ENCODE measurements at places on chromosomes 12 and 14.

GRCh38 chr12:116933091-116933490 is 22.3 kb downstream of the FBXW8 start:
- no peak for DNase-seq

DNA sequence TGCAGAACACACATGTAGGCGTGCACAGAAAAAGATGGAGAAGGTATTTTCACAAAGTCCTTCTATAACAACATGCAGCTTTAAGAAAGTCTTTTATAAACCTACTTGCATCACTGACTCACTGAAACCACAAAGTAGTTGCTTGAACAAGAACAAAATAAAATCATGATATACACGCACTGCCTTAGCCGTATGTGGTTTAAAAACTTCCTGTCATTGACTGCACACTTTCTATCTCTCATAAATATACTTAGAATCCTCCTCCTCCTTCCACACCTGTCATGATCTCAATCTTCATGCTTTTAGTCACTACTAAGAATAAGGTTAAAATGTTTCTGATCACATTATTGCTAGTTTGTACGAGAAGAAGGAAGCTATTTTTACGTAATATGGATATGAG is 31.8 kb upstream of the RAD51AP1 start:
- peak; percentile 76 for DNase-seq

DNA sequence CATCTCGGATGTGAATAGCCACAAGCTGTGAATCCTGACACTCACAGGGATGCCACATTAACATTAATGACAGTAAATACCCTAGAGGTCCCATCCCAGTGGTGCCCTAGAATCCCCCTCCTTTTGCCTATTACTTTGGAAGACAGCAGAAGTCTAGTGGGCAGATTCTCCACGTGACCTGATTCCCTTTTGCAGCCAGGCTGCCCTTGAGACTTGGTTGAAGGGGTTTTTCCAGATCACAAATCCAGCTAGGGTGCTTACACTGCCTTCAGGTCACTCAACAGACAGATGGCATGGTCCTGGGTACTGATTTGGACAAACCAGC is 8.7 kb downstream of the HDAC7 start:
- no peak for DNase-seq

- no peak for DNase-seq
These were observed 1210.8 kb downstream of the GALC start for GRCh38 chr14:86782092-86782580.

- no peak for DNase-seq
These were observed 131.6 kb downstream of the PPFIA2 start for GRCh38 chr12:81627336-81628189.

GRCh38 chr14:92514844-92515514 is 1.4 kb downstream of the RIN3 start:
- DNase-seq = no peak

Data from GM13976 (cell line).